Activated T-cell treated with anti-CD3 and anti-CD28 coated beads for 4 hours (primary cell): ENCODE measurements at places on chromosomes 5 and 9.

DNA sequence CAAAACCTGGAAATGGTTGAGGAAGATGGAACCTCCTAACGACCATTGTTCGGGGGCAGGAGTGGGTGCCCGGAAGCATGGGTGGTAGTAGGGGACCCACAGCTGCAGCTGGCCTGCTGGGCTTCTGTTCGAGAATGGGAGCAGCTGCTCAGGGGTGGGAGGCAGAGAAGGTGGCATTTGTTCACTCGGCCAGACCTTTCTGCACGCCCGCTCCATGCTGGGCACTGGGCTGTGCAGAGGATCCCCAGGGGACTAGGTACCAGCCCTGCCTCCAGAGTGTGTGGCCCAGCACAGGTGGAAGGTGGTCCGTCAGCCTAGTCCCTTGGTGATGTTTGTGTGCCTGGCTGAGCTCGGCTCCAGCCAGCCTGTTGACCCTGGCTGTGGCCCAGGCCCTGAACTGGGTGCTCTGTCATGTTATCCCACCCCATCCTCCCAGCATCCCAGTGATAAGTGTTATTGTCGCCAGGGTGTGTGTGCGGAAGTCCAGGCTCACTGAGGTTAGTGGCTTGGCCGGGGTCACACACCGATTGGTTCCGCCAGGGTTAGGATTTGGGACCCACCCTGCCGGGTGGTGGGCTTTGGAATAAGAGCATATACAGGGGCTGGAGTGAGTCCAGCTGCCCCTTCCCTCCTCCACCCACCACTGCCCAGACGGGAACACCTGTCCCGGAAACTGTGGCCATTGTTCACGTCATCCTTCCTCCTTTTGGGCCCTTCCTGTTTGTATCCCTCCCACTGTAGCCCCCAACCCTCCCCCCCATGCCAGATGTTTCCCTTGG, 4.8 kb downstream of the N4BP3 start:
- DNase-seq, result no peak

- no peak for DNase-seq
Measured at GRCh38 chr9:136103651-136104487, 8.8 kb upstream of the NACC2 start.

DNA sequence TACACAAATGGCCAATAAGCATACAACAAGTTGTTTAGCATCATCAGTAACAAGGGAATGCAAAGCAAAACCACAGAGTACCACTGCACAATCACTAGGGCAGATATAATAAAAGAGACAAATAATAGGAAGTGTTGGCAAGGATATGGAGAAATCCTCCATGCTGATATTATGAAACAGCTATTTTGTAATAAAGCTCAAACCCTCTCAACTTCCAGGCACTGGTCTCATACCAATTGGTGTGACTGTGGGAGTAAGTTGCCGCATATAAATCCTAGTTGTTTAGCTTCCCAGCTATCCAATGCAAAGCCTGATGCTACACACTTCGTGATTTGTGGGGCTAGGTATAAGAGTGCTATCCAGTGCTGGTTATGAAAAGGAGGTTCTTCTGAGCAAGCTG, 88.6 kb downstream of the SMIM23 start:
- no peak for DNase-seq

GRCh38 chr9:68852941-68853340, 147.9 kb downstream of the PIP5K1B start:
- no peak for DNase-seq

DNA sequence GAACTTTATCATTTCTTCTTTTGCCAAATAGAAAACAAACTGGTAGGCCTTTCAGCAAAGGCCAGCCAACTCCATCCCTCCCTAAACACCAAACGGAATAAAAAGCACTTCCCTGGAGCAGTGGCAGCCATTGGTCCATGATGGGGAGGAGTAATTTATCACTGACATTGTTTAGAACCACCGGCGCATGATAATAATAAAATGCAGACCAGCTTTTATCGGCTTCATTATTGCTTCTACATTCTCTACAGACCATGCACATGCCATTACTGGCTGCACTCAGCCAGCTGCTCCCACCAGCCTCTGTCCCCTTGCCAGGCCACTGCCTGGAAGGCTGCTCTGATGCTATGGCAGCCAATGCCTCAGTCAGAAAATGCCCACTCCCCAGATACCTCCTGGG, 45.9 kb downstream of the ABCA1 start:
- no peak for DNase-seq

DNA sequence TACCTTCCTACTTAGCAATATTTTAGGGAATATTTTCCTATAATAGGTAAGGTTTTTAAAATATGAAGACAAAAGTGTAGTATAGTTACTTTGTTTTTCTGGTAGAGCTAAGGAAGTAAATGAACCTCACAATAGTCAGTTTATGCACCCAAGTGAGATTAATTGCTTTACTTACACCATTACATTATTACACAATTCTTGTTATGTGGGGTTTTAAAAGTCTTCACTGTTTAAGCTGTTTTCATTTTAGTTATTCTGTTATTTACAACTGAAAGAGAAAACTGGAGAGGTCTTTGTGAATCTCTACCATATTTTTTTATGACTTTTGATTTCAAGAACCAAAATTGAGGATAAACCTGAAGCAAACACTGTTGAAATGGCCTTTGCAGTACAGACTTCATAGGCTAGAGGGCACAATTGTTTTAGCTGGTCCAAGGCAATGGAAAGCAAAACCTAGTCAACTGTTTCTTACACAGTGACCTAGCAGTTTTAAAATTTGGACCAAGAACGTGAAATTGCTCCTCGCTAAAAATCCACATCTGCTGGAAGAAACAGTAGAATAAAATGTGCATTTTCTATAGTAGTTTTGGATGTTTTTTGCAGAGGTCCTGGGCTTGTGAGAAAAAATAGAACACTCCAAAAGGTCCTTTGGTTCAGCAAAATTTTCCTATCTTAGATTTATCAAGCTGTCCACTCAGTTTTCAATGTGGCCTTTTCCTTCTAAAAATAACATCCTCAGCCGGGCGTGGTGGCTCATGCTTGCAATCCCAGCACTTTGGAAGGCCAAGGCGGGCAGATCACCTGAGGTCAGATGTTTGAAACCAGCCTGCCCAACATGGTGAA, 66.4 kb upstream of the FER start:
- DNase-seq, result no peak

DNA sequence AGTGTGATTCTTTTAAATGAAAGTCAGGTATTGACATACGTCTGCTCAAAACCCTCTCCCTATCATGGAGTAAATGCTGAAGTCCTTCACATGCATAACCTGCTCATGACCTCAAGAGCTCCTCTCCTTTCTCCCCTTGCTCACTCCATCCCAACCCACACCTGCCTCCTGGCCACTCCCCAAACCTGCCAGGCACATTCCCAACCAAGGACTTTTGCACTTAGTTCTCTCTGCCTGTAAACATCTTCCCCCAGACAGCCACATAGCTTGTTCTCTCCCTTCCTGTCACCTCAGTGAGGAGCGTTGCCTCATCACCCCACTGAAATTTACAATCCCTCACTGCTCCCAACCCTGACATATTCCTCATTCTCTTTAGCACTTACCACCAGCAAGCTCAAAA, 8.7 kb downstream of the SETD9 start:
- DNase-seq, result no peak

DNA sequence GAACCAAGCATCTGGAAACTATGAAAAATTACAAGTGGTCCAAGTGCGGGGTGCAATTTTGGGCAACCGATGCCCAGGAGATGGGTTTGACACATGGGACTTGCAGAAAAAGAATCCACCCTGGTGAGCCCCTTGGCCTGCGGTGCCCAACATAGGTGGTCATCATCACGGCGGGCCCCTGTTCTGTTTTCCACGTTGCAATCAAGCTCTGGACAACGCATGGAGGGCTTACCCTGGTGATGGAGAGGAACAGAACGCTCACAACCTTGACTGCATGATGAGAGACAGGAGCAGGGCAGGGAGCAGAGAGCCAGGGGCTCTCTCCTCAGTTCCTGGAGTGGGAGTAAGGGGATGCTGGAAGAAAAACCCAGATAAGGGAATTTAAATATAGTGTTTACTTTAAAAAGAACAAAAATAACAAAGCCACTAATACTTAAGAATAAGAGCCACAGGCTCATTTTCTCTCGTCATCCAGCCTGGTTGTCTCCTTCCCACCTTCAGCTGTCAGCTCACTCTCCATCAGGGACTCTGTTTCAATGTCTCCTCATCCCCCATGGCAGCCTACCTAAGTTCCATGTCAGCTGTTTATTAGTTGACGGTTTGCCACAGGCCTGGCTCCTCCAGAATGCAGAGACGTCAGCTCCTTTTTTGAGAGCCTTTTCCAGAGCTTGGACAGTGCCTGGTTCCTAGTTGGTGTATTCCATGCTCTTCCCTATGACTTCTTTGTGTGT, 172.1 kb downstream of the GADD45G start:
- no peak for DNase-seq

- DNase-seq, result no peak
Measured at GRCh38 chr9:21015995-21016394, 15.4 kb downstream of the HACD4 start.

GRCh38 chr9:94779693-94780290, 53.3 kb downstream of the AOPEP start:
- DNase-seq, result no peak

DNA sequence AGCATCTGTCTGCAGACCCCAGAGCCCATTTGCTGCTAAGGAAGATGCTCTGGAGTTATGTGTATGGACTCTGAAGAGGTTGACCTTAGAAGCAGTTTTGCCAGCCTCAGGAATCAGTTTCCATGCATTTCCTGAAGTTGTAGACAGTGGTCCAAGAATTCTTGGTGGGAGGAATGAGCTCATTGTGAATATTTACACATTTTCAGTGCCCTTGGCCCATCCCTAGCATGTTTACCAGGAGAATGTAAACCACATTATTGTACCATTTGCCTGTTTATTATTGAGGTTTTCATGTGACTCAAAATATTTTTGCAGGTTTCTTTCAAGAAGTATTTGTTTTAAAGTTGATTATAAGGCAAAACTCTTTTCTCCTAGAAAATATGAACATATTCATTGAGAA, 93.8 kb downstream of the NXNL2 start:
- no peak for DNase-seq

- no peak for DNase-seq
Measured at GRCh38 chr5:108386345-108387061, 4.6 kb upstream of the FBXL17 start.

DNA sequence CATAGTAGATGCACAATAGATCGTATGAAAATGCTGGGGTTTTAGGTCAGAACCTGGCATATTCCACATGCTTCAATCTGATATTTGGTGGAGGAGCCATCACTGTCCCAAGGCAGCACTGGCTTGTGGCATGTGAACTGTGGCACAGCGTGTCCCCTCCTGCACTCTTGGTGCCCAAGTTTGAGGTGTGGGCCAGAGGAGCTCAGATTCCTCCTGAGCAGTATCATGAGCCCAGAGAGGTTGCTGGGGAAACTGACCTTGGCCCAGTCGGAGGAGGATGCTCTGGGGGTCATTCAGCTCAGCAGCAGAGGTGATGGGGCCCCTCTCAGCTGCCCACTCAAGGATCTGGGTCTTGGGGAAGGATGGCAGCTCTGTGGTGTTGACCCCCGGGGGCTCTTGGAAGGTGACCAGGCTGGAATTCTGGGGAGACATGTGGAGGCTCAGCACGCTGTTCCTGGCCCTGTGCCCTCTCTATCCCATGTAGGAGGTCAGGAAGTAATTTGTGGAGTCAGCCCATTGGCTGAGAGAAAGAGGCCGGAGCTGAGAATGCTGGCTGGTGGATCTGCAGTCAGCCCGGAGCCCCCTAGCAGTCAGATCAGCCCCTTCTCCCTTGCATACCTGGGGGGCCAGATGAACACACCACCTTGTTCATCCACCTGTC, 23.7 kb downstream of the FPGS start:
- DNase-seq, result no peak

DNA sequence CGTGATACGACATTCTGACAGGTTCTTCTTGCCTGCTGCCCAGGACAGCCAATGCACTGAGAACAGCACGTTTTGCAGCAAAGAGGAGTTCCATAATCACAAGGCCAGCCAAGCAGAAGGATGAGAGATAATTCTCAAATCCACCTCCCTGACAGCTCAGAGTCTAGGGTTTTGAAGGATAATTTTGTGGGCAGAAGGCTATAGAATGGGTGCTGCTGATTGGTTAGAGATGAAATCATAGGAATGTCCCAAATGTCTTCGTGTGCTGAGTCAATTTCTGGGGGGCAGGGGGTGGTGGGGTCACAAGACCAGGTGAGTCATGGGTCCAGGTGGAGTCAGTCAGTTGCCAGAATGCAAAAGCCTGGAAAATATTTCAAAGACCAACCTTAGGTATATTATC, 175.5 kb upstream of the SLC30A5 start:
- no peak for DNase-seq

- no peak for DNase-seq
Measured at GRCh38 chr9:106111039-106111730, 416.8 kb downstream of the TMEM38B start.
